Activated CD4-positive, alpha-beta T cell treated with anti-CD3 and anti-CD28 coated beads, Interleukin-2, amount 50 U/mL, for 16 hours (primary cell): ENCODE measurements at places on chromosomes 2 and 18.

- no peak for DNase-seq
These were observed 47.8 kb downstream of the SMAD2 start for GRCh38 chr18:47882641-47883040.

DNA sequence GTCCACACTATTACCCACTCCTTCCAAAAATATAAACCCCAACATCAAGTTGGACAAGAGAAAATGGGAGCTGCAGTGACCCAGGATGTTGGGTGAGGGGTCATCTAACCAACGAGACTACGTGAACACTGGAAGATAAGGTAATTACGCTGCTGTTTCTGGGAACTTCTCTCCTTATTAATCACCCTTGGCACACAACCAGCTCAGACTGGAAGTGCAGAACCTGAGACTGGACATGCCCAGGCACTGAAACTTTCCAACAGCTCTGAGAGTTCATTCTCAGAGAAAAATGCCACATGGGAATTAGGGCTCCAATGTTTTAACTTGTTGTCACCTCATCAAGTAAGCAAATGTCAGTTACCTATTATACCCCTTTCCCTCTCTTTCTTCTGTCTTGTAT, 135.3 kb downstream of the CCDC148 start:
- no peak for DNase-seq

DNA sequence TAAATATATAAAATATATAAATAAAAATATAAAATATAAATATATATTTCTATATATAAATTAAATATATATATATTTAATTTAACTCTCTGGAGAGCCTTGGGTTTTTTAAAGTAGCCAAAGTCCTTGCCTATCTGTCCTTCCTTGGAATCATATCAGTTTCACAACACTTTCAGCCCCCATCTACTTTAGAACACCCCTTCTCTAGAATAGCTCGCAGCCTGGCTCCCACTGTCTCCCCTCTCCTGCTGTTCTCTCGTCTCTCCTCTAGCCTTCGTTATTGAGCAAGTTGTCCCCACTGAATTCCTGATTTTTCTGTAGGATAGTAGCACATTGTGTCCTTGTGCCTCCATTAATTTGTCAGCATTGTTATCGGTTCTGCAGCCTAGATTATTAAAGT, 677.0 kb downstream of the RNF144A start:
- DNase-seq: no peak

- no peak for DNase-seq
These were observed 31.4 kb upstream of the CCDC102B start for GRCh38 chr18:68766433-68766832.

GRCh38 chr18:51340332-51340731, 142.9 kb upstream of the MEX3C start:
- no peak for DNase-seq

DNA sequence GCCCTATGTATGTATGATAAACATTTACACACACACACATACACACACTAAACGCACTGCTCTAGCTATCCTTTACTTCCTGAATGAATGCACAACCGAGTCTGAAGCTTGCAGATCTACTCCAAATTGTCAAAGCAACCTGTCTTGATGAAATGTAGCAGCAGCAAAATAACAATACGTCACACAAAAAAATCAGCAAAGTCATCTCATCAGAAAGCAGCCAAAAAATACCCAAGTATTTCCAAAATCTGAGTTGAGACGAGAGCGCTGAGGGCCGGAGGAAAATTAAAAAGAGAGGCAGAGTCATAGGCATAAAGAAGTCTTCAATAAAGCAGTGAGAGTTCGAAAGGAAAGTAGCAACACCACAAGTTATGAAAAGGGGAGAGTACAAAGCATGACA, 67.7 kb downstream of the ZNF521 start:
- DNase-seq: no peak

GRCh38 chr2:54092940-54093339, 22.5 kb upstream of the ACYP2 start:
- no peak for DNase-seq

- no peak for DNase-seq
These were observed 33.7 kb upstream of the NPAS2 start for GRCh38 chr2:100786297-100786658.

GRCh38 chr2:54209379-54209778, 46.6 kb downstream of the TSPYL6 start:
- DNase-seq: no peak

DNA sequence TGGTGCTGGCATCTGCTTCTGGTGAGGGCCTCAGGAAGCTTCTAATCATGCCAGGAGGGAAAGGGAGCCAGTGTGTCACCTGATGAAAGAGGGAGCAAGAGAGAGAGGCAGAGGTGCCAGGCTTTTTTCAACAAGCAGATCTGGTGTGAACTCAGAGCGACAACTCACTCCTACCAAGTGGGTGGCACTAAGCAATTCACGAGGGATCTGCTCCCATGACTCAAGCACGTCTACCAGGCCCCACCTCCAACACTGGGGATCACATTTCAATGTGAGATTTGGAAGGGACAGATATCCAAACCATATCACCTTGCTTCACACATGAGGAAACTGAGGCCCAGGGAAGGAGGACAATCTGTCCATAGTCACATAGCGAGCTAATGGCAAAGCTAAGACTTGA, 19.1 kb downstream of the FABP1 start:
- no peak for DNase-seq

DNA sequence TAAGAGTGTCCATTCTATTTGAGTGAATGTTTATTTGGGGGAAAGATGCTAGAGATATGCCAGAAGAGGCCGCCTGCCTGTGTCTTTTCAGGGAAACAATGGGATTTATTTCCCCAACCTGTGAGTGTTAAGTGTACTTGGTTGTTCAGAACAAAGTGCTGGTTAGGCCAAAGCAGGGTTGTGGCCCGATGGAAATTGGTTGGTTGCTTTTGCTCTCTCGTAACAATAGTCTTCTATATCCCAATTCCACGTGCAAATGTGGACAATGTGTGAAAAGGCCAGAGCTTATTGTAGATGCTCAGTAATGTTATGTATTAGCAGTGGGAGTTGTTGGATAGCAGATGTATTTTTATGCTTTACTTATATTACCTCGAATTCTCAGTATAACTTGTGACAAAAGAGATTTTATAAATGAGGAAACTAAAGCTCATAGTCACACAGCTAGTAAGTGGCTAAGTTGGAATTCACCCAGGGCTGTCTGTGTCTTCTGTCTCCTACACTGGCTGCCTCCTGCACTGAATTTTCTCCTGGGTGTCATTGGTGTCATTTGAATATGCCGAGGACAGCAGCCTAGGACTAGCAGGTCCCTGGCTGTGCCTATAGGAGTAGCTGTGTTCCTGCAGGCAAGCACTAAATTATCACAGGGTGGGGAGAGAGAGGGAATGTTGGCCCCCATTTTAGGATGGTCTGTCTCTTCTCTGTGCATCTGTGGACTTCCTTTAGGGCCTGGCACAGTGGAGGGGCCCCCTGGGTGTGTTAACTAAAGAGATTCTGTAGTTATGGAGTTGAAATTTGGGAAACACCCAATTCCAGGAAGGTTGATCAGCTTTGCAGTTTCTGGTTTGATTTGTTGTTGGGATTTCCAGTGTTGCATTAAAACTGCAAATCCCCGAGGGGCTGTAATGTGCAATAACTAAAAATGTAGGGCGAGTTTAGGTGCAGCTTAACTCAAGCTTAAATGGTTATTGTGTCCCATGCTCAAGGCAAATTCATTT, 21.6 kb downstream of the GPD2 start:
- DNase-seq: no peak

- DNase-seq: no peak
These were observed 42.0 kb upstream of the SCG2 start for GRCh38 chr2:223644136-223644535.

DNA sequence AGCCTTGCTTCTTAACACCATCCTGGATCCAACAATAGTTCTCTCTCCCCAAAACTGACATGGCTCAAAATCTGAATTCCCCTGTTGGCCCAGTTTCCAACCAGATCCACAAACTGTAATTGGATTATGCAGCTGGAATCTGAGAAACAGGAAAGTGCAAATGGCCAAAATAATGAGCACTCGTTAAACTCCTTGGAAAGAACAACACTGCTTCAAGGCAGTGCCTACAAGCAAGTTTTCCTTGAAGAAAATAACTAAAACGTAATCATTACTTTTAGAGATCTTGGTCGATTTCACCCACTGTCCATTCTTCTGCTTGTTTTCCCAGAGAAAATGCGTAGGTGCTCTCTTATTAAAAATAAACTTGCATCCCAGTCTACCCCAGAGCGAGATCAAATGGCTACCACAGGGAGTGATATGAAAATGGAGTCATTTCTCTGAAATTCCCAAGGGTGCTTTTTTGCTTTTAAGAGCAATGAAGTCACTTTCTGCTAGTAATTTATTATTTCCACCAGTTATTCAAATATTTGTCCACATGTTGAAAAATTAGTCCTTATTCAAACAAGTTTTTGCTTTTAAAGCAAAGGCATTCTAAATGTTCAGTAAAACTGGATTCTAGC, 264.2 kb downstream of the C1D start:
- DNase-seq: no peak

DNA sequence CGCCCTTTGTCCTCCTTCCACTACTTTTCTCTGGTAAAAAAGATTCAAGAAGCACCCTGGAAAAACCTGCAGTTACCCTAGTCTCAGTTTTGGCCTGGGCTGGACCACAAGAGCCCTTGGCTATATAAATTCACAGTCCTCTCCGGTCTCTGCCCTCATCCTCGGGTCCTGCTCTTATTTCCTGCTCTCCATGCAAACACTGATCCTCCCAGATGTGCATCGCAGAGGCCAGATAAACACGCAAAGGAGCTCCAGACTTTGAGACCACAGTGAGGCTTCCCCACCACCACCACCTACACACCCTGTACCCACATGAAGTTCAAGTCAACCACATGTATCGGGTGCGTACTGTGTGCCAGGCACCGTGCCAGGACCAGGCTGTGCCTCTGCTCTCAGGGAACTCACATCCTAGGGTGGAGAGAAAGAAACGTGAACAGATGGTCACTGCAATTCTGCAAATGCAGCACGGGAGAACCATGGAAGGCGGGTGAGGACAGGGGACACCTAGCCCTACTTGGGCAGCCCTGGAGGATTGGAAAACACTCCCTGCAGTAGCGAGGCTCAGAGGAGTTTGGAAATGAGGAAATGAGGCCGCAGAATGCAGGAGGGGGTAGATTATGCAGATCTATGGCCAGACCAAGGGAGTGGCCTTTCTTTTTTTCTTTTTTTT, 7.4 kb downstream of the CTDSP1 start:
- DNase-seq: peak; percentile 64

DNA sequence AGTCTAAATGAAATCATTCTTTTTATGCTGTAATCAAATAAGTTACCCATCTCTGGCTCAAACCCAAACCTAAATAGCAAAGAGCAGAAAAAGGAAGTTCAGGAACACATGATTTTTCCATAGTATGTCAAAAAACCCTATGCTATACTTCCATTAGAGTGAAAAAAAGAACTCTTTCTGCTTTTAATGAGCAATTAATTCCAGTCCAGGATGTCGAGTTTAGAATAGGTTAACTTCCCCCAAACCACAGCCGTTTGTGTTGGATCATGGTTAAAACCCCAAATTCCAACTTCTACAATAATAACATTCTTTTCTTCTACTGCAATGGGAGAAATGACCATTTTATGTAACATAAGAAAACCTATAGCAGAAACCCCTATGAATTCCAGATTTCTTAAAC, 171.1 kb upstream of the NRP2 start:
- no peak for DNase-seq

GRCh38 chr2:105753380-105753779, 8.7 kb downstream of the NCK2 start:
- DNase-seq: no peak

DNA sequence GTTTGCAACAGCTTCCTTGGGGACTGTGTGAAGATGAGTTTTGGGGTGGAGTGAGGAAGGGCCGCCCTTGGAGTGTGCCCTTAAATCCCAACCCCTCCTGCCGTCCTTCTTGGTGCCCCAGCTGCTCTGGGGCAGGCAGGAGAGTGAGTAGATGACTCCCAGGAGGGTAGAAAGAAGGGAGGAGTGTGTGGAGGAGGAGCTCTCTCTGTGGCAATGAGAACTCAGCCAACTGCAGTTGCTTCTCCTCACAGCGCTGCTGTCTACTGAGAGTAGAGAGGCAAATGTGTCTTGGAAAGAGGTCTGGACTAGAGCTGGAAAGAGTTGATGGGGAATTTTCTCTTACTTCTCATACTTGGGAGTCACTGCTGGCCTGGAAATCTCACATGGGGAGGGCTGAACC, 21.8 kb upstream of the SIX2 start:
- DNase-seq: no peak

- no peak for DNase-seq
These were observed 9.6 kb downstream of the TET3 start for GRCh38 chr2:73994178-73994831.

DNA sequence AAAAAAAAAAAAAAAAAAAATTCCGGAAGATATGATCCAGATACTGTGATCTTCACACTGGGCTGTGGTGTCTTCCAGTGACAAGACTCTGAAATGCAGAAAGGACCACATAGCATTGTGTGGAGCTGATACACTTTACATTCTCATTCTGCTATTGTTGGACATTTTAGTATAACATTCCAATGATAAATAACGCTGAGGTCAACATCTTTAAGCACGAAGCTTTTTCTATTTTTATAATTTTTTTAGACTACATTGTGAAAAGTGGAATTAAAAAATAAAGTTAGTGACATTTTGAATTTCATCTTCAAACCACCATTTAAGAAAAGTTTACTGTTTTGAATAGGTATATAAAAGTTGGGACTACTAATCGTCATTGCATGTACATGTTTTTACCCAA, 62.7 kb downstream of the CDCA7 start:
- DNase-seq: no peak

GRCh38 chr2:117087535-117088291, 726.8 kb upstream of the DDX18 start:
- no peak for DNase-seq
